Stimulated activated naive CD4-positive, alpha-beta T cell (primary cell): ENCODE measurements at places on chromosomes 7 and 10.

DNA sequence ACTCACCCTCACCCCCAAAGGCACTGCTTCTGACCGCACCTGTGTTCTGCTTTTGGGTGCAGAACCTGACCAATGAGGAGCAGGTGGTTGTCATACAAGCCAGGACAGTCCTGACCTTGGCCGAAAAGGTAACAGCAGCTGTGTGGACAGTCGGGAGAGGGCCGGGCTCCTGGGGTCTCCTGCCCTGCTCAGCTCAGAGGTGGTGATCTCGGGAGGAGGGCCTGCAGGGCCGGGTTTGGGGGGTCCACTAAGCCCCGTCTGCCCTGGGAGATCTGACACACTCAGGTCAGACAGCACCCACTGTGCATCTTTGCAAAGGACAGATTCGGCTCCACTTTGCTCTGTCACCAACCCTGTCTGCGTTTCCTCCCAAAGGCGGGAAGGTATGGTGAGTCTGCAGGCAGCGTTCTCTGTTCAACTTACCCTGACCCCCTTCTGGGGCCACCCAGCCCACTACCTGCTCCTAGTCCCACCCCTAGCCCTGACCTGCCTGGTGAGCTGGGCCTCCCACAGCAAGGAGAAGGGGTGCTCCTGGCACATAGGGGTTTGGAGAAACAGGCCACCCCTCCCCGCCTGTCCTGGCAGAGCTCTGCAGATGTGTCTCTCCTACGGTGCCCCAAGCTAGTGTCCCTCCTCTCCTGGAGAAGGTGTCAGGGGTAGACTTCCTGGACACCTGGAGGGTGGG, 33.7 kb upstream of the DPYSL4 start:
- DNase-seq, result no peak

DNA sequence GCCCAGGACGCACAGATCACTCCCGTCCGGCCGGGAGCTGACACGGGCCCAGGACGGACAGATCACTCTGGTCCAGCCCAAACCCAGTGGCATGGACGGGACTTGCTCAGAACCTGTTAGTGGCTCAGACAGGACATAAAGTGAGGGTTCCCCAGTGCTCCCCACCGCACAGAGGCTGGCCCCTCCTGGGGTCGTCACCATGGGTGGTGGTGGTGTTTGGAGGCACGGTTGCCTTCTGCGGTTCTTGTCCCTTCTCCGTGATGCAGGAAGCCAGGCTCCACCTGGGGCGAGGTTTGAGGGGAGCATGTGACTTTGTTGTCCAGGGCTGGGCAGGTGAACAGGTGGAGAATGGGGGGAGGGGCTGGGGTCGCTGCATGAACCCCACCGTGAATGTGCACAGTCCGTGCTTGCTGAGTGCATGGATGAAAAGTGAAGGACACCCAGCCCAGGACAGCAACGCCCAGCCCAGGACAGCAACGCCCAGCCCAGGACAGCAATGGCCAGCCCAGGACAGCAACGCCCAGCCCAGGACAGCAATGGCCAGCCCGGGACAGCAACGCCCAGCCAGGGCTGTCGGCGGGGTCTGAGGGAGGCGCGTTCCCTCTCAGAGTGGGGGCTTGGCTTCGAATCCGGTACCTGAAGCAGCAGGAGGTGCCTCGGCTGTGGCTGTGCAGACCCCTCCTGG, 26.7 kb downstream of the FAM20C start:
- DNase-seq, result no peak

DNA sequence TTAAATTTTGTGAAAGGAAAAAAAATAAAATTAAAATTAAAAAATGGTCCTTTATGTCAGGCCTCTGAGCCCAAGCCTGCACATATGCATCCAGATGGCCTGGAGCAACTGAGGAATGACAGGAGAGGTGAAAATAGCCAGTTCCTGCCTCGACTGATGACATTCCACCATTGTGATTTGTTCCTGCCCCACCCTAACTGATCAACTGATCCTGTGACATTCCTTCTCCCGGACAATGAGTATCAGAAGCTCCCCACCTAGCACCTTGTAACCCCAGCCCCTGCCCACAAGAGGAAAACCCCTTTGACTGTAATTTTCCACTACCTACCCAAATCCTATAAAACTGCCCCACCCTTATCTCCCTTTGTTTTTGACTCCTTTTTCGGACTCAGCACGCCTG, 972.2 kb upstream of the GHITM start:
- no peak for DNase-seq

- no peak for DNase-seq
Measured at GRCh38 chr10:13054844-13055243, 45.1 kb upstream of the OPTN start.

DNA sequence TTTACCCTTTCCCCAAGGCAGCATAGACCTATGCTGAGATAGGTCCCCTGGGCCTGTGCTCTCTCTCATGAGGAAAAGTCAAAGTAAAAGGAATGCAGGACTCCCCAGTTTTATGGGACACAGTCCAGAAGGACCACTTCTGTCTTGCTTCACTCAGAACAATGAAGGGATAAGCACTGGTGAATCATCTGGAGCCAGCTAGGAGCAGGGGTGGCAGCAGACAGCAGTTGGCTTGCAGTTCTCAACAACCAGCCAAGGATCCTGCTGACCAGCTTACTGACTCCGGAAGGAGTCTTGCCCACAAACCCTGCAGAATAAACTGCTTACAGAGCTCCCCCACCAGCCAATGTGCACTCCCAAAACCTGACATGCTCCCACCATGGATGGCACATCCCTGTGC, 152.1 kb upstream of the GHITM start:
- no peak for DNase-seq

GRCh38 chr10:133309720-133310398, 1.1 kb downstream of the ZNF511 start:
- no peak for DNase-seq

DNA sequence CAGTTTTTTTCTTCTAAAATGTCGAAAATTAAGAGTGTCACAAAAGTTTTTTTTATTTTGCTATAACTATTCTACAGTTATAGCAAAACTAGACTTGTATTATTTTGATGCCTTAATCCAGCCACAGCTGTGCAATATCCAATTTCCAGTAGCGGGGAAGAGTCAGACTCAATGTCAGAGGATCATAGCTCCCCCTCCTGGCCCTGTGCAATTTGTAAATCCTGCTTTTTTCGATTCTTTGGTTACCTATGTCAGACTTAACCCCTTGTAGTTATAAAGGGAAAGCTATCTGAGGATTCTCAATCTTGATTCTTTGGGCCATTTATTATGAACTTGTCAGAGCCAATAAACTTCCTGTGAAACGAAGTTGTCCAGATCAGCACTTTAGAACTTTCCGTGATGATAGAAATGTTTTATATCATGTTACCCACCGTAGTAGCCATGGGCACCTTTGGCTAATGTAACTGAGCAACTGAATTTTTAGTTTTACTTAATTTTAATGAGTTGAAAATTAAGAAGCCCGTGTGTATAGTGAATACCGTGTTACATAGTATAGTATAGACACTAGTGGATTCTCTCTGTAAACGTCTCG, 87.7 kb upstream of the PRKCQ start:
- no peak for DNase-seq

- no peak for DNase-seq
Measured at GRCh38 chr10:117441812-117442443, 66.7 kb upstream of the PDZD8 start.
